ENCODE measurements at places on chromosomes 13 and 19.

GRCh38 chr19:294946-295686 lies 3.9 kb upstream of the PLPP2 start:
- peak; percentile 32 for DNase-seq

GRCh38 chr19:45774765-45775164 lies 5.7 kb upstream of the SIX5 start:
- no peak for DNase-seq

DNA sequence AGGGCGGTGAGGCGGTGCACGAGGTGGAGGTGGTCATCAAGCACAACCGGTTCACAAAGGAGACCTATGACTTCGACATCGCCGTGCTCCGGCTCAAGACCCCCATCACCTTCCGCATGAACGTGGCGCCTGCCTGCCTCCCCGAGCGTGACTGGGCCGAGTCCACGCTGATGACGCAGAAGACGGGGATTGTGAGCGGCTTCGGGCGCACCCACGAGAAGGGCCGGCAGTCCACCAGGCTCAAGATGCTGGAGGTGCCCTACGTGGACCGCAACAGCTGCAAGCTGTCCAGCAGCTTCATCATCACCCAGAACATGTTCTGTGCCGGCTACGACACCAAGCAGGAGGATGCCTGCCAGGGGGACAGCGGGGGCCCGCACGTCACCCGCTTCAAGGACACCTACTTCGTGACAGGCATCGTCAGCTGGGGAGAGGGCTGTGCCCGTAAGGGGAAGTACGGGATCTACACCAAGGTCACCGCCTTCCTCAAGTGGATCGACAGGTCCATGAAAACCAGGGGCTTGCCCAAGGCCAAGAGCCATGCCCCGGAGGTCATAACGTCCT lies 9.4 kb upstream of the PROZ start:
- DNase-seq = no peak

- DNase-seq = no peak
These were observed 4.0 kb downstream of the ZNF586 start for GRCh38 chr19:57773488-57773887.

DNA sequence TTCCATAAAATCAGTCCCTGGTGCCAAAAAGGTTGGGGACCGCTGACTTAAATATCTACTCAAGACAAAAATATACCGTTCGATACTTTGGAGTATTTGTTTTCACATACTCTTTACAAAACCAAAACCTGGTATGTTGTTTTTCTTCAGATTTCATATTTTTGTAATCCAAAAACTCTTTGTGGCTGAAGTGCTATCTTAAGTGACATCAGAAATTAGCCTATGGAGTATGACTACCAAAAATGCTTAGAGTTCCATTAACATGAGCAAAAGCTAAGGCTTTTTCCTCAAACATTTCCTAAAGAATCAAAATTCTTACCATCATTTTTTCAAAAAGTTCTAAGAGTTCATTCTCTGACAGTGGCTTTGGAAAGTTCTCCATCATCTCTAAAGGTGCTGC lies 52.0 kb downstream of the DIAPH3 start:
- no peak for DNase-seq

DNA sequence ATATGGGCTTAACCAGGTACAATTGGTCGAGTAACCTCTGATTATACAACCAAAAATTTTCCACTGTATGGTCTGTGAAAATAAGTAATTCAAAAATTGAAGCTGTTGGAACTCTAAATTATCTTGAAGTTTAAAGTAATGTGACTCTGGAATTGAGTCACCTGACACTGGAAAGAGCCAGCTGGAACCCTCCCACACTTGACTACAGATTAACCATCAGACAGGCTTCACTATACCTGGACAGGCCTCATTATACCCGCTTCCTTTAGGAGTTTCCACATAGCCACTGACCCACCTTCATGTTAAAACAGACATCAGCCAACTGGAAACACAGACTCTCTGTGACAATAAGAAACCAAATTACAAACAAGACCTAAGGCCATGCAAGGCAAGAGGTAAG lies 1.3 kb downstream of the ZNF433 start:
- DNase-seq = no peak

GRCh38 chr19:2732883-2733282 lies 6.9 kb downstream of the SLC39A3 start:
- no peak for DNase-seq

DNA sequence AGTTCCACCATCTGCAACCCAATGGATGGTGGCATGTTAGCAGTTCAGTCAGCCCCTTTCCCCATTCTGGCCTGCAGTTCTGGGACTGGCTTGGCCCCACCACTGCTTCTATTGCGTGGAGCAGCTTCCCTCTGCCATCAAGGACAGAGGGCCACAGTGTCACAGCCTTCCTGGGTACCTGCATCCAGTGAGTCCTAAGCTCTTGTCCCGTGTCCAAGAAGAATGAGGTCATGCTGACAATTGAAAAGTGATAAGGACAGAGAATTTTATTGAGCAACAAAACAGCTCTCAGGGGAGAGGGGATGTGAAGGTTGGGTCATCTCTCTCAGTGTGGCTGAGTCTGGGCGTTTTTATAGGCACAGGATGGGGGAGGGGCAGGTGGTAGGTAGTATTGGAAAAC lies 33.5 kb upstream of the SIN3B start:
- DNase-seq = no peak

- no peak for DNase-seq
These were observed 340.0 kb downstream of the SUCLA2 start for GRCh38 chr13:47661076-47661475.

DNA sequence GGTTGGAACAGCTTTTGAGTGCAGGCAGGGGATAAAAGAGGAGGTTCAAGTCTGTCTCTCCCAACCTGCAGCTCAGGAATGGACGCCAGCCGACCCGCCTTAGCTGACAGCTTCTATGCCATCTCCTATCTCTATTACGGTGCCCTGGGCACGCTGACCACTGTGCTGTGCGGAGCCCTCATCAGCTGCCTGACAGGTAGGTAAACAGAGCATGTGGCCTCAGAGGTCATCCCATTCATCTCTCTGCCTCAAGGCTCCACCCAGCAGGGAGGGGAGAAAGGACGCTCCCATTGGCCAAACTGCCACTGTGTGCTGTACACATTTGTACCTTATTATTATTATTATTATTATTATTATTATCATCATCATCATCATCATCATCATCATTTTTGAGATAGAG lies 16.5 kb downstream of the SLC5A5 start:
- DNase-seq = no peak

GRCh38 chr13:66886264-66886663 lies 343.9 kb downstream of the PCDH9 start:
- DNase-seq = no peak

DNA sequence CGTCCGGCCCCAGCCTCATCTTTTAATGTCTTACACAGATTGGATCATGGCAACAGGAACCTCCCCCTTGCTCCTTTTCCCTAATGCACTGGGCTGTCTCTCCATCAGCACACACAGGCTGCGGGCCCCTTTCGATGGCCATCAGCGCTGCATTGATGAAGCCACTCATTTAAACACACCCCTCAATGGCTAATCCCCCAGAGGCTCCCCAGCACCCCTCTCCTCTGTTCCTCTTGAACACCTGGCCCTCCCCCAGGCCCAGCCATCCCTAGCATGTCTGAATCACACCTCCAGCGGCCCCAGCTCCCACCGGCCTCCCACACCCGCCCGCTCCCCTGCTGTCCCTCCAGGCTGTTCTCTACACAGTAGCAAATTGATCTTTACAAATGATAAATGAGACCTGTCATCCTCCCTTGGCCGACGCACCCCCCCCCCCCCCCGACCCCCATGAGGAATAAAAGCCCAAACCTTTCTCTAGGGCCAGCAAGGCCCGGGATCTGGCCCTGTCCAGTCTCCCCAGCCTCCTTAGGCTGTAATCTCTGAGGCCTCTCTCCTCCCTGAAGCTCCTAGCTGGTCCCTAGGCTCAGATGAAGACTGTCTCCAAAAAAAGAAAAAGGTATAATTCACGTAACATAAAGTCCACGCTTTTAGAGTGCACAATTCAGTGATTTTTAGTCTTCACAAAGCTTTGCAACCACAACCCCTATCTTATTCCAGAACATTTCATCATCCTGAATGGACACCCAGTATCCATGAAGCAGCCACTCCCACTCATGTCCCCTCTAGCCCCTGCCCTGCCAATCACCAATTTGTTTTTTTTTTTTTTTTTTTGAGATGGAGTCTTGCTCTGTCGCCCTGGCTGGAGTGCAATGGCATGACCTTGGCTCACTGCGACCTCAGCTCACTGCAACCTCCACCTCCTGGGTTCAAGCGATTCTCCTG lies 7.4 kb downstream of the RPL28 start:
- no peak for DNase-seq

DNA sequence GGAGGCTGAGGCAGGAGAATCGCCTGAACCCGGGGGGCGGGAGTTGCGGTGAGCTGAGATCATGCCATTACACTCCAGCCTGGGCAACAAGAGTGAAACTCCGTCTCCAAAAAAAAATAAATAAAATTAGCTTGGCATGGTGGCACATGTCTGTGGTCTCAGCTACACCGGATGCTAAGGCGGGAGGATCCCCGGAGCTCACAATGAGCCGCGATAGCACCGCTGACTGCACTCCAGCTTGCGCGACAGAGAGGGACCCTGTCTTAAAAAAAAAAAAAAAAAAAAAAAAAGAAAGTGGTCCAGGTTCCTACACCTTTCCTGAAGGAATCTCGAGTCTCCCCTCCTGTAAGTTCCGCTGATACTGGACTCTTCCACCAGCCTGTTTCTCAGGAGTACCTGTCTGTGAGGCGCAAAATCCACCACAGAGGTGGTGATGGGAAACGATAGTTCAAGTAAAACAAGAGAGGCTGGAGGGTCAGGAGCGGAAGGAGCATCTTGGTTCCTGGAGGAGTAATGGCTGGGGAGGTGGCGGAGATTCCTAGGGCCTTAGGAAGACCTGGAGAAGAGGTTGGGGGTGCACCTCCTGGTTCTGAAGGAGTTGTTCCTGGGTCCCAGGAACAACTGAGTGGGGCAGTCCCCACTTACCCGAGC lies 471 bp downstream of the FUT1 start:
- DNase-seq = no peak

DNA sequence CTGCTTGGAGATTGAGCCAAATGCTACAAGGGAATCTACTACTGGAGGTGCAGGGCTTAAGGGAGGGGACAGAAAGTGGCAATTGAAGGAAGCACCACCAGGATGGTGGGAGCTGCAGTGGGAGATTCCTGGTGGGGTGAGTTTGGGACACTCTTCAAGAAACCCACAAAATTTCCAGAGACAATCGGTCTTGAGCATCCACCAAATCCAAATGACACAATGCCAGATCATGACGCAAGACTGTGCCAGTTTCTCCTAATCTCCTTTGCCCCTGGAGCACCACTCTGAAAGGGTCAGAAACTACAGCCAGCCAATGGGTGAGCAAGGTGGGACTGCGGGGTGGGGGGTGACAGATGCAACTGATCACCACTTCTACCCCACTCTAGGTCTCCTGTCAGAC lies 78.7 kb downstream of the LRRC63 start:
- no peak for DNase-seq

DNA sequence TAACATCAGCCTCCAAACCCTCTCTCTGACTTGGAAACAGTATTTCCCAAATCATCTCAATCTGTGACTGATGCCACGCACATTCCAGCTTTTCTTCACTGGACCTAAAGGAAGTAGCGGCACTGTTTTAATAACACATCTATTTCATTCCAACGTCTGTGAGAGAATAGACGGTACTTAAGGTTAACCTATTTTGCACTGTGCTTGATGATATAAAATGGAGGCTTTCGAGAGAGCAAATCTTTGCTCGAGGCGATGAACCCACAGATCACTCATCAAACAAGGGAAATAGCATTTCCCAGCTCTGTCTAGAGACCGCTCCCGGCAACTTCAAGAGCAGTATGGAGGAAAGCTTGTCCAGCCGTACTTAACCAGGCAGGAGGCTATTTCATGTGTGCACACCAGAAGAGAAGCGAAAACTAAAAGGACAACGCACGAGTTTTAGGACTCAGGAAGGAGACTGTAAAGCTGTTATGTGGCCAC lies 2.9 kb downstream of the UBL3 start:
- DNase-seq = no peak

GRCh38 chr13:98965325-98965724 lies 12.5 kb downstream of the DOCK9 start:
- no peak for DNase-seq

DNA sequence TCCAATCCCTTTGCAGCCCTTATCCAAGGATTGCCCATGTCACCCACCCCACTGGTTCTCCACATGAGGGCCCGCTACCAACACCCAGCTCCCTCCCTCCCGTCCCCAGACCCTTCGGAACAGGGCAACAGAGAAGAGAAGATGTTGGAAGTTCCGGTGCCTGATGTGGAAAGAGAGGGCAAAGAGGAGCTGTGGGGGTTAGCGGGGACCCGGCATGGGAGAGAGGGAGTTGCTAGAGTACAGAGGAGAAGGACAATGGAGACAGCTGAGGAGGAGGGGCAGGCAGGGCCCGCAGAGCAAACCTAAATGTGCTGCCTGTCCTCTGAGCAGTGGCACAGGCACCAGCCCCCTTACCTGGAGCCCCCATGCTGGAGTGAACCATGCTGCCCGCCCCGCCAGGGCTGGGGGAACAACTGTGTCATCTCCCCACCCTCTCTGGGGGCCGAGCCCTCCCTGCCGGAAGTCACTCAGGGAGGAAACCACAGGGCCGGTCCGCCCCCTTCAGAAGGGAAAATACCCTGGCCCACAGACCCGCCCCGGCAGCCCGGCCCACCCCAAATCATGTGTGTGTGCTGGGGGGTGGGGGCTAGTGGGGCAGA lies at the start of gene POU2F2:
POU2F2 (minus strand) TSS at position 417 of the 599 bp plus-strand sequence; CDS start at position 382, 35 bp downstream.
- DNase-seq = peak; percentile 84

GRCh38 chr13:32135655-32136054 lies 104.1 kb downstream of the FRY start:
- no peak for DNase-seq

GRCh38 chr13:81637457-81637856 lies 1296.5 kb upstream of the SPRY2 start:
- no peak for DNase-seq

DNA sequence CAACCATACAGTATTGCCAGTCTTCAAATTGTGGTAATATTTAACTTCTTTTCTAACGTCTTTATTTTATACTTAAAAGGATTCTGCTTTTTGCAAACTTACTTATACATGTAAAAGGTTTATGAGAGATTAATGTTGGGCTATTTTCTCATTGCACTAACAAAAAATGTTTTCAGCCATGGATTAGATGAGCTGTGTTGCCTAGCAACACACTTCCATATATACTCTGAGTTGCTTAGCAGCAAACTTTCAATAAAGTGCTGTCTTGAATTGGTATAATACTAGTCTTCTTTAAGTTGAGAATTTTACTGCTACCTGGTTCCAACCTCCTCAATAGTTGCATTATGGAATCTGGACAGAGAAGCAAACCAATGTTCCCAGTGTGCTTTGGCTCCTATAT lies 777.4 kb upstream of the PCDH9 start:
- no peak for DNase-seq

GRCh38 chr19:4732680-4733114 lies 9.1 kb upstream of the DPP9 start:
- no peak for DNase-seq

- peak; percentile 62 for DNase-seq
These were observed 158.2 kb downstream of the NALCN start for GRCh38 chr13:101258071-101258470.

- no peak for DNase-seq
These were observed 441.6 kb downstream of the TDRD3 start for GRCh38 chr13:60838581-60838980.
